ENCODE measurements at places on chromosomes 3 and 15.

- no peak for DNase-seq
Measured at GRCh38 chr3:57715686-57716085, 22.8 kb upstream of the DENND6A start.

GRCh38 chr3:128311441-128311844 lies 155.2 kb downstream of the DNAJB8 start:
- DNase-seq, result no peak

DNA sequence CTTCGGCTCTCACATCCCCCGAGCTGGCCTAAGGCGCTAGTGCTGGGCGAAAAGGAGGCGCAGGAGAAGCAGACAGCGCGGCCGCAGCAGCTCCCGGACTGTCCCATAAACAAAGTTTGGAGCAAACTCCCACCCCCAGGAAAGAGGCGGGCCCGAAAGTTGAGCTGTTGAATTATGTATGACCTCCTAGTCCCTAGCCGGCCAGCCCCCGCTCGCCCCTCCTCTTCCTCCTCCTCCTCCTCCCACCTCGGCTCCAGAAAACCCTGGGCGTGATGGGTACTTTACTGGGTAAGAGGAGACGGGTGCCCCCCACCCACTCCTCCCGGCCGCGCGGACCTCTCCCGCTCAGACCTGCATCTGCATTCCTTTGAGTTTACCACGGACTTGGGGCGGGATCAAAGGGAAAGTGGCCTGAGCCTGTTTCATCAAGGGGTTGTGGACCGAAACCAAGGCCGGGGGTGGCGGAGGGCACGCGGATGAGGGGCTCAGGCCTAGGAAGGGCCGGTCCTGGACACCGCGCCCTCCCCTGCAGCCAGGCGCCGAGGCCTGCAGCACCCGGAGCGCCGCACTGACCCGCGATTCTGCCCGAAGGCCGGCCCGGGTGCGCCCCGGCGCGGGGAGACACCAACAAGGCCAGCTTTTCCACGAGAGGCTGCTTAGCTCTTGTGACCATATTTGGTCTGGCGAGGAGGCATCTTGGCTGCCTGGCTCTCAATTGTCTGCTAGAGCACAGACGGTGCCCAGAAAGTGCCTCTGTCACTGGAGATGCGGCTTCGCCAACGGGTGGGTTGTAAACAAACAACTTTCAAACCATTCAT lies at the start of gene WWTR1:
Gene WWTR1 (minus strand): TSS at position 100 of the 818 bp plus-strand sequence. CDS start 719 bp downstream, outside the sequence.
- no peak for DNase-seq

DNA sequence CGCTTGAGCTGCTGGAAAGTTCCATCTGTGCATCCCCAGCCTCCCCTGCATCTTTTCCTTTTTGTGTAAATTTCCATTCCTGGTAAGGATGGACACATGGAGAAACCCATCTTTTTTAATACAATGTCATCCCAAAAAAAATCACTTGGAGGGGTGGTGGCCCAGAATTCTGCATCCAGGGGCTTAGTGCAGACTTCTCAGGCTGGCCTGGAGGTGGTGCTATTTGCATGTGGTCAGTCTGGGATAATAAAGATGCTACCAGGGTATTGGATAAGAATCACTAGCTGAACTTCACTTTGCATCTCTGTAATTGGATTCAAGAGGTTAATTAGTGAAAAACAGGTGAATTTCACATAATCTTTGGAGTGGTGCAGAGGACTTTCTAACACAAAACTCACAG lies 1.8 kb upstream of the ZSCAN2 start:
- DNase-seq, result no peak

GRCh38 chr3:59006634-59007517 lies 42.9 kb downstream of the CFAP20DC start:
- no peak for DNase-seq

DNA sequence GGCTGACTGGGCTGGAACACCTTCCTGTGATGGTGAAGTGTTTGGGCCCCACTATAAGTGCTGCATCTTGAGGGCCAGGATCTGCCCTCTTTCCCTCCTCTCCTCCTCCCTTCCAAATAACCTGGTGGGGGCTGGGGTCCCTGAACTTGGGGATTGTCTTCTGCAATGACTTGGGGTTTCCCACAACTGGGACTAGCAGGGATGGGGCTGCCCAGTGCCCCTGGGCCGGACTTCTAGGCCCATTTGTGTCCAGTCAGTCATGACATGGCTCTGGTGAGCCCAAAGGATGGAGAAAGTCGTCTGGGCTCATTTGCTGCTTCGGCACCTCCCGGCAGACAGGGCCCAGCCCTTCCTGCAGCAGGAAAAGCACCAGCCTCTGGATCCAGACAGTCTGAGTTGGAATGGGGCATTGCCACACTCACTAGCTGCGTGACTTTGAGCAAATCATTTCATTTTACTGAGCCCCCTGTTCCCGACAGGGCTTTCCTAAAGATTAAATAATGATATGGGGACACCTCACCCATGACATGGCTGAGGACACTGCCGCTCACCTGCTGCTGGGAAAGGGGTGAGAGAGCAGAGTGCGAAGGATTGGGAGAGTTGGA lies 113.2 kb downstream of the DNAJB8 start:
- DNase-seq, result no peak

DNA sequence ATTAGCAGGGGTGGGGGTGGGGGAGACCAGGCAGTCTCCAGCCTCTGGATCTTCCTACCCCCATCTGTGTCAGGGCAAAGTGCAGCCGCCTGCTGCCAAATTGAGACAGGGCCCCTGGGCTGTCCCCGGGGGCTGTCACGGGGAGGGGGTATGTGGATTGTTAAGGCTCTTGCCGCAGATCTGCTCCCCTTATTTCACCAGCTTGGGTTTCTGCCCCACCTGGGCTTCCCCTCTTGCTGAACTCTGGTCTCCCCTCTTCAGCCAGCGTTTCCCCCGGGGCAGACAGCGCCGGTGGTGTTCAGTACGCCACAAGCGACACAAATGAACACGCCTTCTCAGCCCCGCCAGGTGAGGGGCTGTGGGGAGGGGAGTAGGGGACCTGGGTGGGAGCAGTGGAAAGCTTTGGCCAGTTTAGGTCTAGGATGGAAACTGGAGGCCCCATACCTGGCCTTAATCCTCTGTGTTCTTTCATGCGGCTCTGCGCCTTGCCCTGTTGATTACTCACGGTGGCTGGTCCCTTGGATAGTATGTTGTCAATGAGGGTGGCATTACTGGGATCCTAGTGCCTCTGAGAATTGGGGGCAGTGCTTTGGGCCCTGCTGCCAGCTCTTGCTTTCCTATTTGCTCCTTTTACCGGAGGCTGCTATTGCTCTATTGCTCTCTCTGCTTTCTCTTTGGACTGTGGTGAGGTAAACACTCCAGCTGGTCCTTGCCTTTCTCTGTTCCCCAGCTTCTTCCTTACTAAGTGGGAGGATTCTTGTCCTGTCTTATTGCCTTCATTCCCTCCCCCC lies 1.7 kb downstream of the EIF4G1 start:
- no peak for DNase-seq

DNA sequence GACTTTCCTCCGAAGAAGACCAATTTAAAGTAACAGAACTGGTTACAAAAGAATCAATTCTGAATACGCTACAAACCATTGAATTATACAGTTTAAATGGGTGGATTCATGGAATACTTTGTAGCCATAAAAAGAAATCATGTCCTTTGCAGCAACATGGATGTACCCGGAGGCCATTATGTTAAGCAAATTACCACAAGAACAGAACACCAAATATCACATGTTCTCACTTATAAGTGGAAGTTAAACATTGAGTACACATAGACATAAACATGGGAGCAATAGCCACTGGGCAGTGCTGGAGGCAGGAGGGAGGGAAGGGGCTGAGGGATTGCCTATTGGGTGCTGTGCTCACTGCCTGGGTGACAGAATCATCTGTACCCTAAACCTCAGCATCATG lies 61.3 kb downstream of the EDEM1 start:
- no peak for DNase-seq

DNA sequence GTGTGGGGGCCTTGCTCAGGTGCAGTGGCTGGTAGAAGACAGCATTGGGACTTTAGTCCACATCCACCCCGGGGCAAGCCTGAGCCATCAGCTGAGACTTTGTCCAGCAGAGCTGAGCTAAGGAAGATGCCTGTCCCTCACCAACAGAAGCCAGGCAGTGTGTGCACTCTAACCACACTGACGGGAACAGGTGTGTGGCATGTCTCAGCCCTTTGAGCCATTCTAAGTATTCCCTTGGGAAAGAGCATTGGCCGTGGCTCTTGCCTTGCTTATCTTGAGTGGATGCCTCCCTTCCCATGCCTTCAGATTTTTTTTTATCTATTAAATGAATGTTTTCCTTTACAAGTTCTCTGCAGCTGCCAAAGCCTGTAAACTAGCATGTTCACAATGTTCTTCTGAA lies 3.5 kb downstream of the GABRA5 start:
- no peak for DNase-seq

- no peak for DNase-seq
Measured at GRCh38 chr15:89383365-89384175, 48.9 kb upstream of the POLG start.

- DNase-seq, result no peak
Measured at GRCh38 chr15:93033434-93034045, 55.5 kb downstream of the RGMA start.

DNA sequence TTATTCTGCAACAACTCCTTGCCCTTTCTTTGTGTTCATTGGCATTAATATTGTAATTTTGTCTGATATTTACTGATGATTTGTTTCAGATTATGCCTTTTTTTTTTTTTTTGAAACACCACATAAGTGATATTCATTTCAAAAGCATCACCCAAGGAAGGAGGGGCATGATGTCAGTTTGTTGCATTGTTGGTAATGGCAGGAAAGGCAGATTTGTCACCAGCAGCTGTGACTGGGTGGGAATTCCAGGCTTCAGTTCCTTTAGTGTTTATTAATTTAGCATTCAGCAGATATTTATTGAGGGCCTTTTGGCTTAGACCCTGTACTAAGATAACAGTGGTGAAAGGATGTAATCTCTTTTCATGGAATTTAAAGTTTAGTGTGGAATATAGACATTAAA lies 19.5 kb downstream of the SENP2 start:
- no peak for DNase-seq

DNA sequence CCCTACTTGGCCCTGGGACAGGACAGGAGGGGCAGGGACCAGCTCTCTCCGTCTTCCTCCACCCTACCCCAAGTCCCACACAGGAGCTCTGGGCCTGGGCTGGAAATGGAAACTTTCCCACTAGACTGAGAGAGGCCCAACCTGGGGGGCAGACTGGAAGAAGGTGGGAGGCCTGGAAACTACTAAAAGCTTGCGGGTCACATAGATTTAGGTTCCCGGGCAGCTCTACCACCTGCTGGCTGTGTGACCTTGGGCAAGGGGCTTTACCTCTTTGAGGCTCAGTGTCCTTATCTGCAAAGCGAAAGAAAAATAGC lies 49.9 kb upstream of the CCDC174 start:
- no peak for DNase-seq

DNA sequence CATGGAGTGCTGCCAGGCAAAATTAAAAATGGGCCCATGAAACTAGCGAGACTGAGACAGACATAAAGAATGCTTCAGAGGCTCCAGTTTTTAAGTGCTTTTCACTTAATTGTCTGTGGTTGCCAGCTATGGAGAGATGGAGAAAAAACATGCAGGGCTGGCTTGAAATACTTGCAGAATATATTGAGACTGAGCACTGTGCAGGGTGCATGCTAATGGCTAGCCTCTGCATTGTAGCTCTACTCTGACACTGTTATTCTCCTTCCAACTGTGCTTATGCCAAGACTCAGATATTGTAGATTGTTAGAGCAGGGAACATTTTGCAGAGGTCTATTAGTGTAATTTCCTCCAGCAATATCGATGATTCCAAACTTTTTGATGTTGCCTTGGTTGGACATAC lies 735.0 kb downstream of the PDCD6IP start:
- DNase-seq, result no peak

- no peak for DNase-seq
Measured at GRCh38 chr15:43771816-43772215, 5.0 kb downstream of the ELL3 start.

GRCh38 chr3:108387063-108387462 lies 90.7 kb downstream of the HHLA2 start:
- DNase-seq, result no peak

GRCh38 chr15:74045636-74046274 lies 36.6 kb downstream of the GOLGA6A start:
- DNase-seq, result no peak

- no peak for DNase-seq
Measured at GRCh38 chr3:152778022-152778421, 56.9 kb upstream of the P2RY1 start.

- DNase-seq, result no peak
Measured at GRCh38 chr15:39593656-39594445, 13.0 kb downstream of the THBS1 start.

GRCh38 chr3:112302881-112303763 lies 9.1 kb upstream of the SLC9C1 start:
- DNase-seq, result no peak

DNA sequence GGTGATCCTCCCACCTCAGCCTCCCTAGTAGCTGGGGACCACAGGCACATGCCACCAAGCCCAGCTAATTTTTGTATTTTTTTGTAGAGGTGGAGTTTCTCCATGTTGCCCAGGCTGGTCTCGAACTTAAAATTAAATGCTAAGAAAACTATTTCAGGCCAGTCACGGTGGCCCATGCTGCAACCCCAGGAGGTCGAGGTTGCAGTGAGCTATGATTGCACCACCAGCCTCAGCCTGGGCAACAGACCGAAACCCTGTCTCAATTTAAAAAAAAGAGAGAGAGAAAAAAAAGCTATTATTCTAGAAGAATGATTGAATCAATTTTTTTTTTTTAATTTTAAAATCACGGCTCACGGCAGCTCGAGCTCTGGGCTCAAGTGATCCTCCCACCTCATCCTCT lies 4.7 kb downstream of the SLC51A start:
- DNase-seq, result no peak

- no peak for DNase-seq
Measured at GRCh38 chr3:118942195-118942594, 92.5 kb downstream of the IGSF11 start.

GRCh38 chr3:114764056-114764492 lies 383.0 kb downstream of the ZBTB20 start:
- DNase-seq, result no peak

DNA sequence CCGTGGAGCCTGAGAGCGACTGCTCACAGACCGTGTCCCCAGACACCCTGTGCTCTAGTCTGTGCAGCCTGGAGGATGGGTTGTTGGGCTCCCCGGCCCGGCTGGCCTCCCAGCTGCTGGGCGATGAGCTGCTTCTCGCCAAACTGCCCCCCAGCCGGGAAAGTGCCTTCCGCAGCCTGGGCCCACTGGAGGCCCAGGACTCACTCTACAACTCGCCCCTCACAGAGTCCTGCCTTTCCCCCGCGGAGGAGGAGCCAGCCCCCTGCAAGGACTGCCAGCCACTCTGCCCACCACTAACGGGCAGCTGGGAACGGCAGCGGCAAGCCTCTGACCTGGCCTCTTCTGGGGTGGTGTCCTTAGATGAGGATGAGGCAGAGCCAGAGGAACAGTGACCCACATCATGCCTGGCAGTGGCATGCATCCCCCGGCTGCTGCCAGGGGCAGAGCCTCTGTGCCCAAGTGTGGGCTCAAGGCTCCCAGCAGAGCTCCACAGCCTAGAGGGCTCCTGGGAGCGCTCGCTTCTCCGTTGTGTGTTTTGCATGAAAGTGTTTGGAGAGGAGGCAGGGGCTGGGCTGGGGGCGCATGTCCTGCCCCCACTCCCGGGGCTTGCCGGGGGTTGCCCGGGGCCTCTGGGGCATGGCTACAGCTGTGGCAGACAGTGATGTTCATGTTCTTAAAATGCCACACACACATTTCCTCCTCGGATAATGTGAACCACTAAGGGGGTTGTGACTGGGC lies 7.3 kb downstream of the FAM131A start:
- no peak for DNase-seq

- DNase-seq, result no peak
Measured at GRCh38 chr3:158465074-158465473, 105.9 kb upstream of the MLF1 start.

- DNase-seq, result no peak
Measured at GRCh38 chr15:99127773-99128172, 22.9 kb downstream of the SYNM start.

Data from activated T-helper 1 cell treated with Interleukin-2 at 50 U/mL for 16 hours (primary cell).